ENCODE measurements at places on chromosomes 11 and 22. TPM values are rescaled to one million over a fixed set of nuclear protein-coding genes. Genes with fewer than 3 reads are reported as not detected.

CDHR5 gene
- total RNA-seq: not detected

PGR gene
- not detected for total RNA-seq

MS4A15 gene
- total RNA-seq: not detected

GSTT2B gene
- total RNA-seq: 4.0 TPM

GGTLC3 gene
- not detected for total RNA-seq

NAALAD2 gene
- 0.22 TPM for total RNA-seq

P2RX3 gene
- not detected for total RNA-seq

OR6A2 gene
- under 0.01 TPM for total RNA-seq

OR51E1 gene
- not detected for total RNA-seq

SOX6 gene
- under 0.01 TPM for total RNA-seq

APOBEC3B gene
- total RNA-seq: 1.3 TPM

MTA2 gene
- total RNA-seq: 147 TPM

ROBO4 gene
- 272 TPM for total RNA-seq

HBG2 gene
- not detected for total RNA-seq

HTR3A gene
- not detected for total RNA-seq

TBX10 gene
- total RNA-seq: not detected

TEX12 gene
- total RNA-seq: not detected

TPBGL gene
- total RNA-seq: not detected

SLC37A2 gene
- 0.20 TPM for total RNA-seq
